Large intestine (tissue), 12 donors: ENCODE measurements at places on chromosomes 1 and 21. TPM values are rescaled to one million over a fixed set of nuclear protein-coding genes. Genes with fewer than 3 reads are reported as not detected.

Gene CA6
- polyA plus RNA-seq = not detected

Gene CLDN19
- polyA plus RNA-seq = 1.5 TPM

Gene AMY1A
- polyA plus RNA-seq = not detected

Gene VANGL2
- 18.8 TPM for polyA plus RNA-seq

Gene HAO2
- 0.91 TPM for polyA plus RNA-seq

Gene ADAMTSL4
- 15.9 TPM for polyA plus RNA-seq

Gene NCAM2
- polyA plus RNA-seq = 7.7 TPM

Gene NR5A2
- 36.5 TPM for polyA plus RNA-seq

Gene LRRC39
- polyA plus RNA-seq = 2.0 TPM

Gene LSS
- 33.3 TPM for polyA plus RNA-seq

Gene BSND
- not detected for polyA plus RNA-seq

Gene LDLRAD1
- polyA plus RNA-seq = 0.51 TPM

Gene CSMD2
- polyA plus RNA-seq = 0.36 TPM

Gene S100A1
- polyA plus RNA-seq = 2.8 TPM

Gene IL19
- polyA plus RNA-seq = not detected

Gene NUAK2
- polyA plus RNA-seq = 8.5 TPM

Gene PRRC2C
- polyA plus RNA-seq = 107 TPM

- DNase-seq = no peak
These were observed 220.1 kb downstream of the ST6GALNAC3 start for GRCh38 chr1:76294482-76295194.

DNA sequence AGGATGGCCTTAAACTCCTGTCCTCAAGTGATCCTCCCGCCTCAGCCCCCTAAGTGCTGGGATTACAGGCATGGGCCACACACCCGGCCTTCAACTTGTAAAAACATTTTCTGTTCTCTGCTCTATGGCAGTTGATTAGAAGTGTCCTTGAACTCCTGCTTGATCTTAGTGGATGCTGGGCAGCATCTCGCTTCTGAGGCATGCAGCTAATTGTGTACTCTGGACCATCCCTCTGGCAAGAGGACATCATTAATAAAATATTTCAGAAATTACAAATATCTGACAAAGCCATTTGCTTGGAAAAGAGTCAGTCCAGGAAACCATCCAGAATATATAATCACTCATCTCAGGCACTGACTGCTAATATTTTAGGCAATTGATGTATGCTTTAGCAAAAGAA lies 8.1 kb downstream of the NGF start:
- DNase-seq = no peak

GRCh38 chr1:198155253-198155652 lies 1.5 kb upstream of the NEK7 start:
- no peak for DNase-seq

- DNase-seq = no peak
These were observed 13.5 kb upstream of the PEX10 start for GRCh38 chr1:2425892-2426291.

- DNase-seq = no peak
These were observed 194.2 kb downstream of the LRRIQ3 start for GRCh38 chr1:74003806-74004205.

DNA sequence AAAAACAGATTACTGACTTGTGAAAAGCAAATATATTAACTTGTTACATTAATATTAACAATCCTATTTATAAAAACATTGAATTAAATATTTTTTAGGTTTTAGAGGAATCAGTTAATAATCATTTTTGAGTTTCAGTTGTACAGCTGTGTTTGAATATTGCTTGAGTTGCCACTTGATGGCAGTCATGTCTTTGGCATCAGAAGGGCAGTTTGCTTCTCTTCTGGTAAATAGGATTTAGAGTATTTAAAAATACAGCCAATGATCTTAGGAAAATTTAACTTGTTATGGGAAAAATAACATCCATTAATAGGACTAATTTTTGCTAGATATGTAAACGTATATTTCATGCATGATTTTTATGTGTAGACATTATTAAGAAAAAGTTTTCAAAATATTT lies 234.1 kb downstream of the NCAM2 start:
- DNase-seq = no peak

GRCh38 chr21:28310171-28310685 lies 682.4 kb downstream of the LTN1 start:
- no peak for DNase-seq

GRCh38 chr1:89363196-89363595 lies 663 bp upstream of the GBP6 start:
- DNase-seq = no peak

DNA sequence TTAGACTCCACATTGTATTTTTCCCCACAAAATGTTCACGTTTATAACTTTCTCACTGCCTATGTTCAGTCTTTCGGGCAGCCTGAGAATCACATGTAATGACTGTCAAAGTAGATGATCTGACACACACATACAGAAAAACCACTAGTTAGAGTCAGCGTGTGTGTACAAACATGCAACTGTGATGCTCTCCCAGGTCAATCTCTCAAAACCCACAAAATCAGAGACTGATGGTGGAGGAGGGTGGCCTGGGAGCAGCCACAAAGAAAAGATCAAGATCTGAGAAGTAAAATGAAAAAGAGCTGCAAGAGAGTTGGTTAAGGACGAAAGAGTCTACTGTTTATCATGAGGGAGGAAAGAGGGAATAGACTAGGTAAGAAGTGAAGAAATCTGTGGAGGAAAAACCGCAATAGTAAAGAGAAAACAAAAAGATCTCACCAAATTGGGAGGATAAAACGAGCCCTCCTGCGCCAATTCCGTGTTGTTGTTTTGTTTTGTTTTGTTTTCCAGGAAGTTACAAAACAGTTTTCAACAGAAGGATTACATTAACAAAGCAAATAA lies 2.3 kb downstream of the EGLN1 start:
- no peak for DNase-seq

DNA sequence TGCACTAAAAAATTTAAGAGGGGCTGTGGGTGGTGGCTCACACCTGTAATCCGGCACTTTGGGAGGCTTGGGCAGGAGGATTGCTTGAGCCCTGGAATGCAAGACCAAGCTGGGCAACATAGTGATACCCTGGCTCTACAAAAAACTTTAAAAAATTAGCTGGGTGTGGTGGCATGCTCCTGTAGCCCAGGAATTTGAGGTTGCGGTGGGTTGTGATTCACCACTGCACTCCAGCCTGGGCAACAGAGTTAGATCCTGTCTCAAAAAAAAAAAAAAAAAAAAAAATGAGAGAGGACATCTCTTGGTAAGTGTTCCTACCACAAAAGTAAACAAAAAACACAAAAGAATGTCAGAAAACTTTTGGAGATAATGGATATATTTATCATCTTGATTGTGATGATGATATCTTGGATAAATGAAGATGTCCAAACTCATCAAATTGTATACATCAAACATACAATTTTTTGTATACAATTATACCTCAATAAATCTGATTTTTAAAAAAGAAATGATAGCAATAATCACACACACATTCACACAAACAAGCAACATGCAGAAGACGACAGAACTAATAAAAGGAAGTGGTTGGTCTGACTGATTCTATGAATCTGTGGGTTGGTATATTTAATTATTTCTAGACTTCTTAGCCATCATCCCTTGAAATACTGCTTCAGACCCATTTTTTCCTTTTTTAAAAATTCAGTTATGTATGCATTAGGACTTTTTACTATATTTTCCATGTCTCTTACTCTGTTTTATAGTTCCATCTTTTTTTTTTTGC lies 465.9 kb downstream of the PLA2G4A start:
- no peak for DNase-seq

GRCh38 chr21:41819856-41820281 lies 53.0 kb upstream of the RIPK4 start:
- DNase-seq = no peak

DNA sequence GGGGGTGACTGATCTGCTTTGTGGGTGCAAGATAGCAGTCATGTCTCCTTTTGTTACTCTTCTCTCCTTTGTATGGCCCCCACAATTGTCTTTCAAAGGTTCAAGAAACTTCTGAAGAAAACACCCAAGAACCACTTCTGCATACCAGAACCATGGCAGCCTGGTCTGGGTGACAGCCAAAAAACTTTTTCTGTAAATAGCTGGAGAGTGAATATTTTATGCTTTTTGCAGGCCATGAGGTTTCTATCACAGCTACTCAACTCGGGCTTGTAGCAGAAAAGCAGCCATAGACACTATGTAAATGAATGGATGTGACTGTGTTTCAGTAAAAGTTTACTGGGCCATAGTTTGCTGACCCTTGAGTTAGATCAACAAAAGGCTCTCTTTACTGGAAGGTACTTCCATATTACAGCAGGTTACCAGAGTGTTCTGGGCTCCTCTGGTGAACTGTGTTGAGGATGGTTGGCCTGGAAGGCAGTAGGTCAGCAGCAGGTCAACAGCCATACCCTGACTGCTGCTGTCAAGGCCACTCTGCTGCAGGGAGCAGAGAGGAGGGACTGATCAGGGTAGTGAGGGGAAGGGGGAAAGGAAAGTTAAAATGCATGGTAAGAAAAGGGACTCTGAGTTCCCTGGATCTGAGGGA lies 116.4 kb downstream of the GDAP2 start:
- no peak for DNase-seq

DNA sequence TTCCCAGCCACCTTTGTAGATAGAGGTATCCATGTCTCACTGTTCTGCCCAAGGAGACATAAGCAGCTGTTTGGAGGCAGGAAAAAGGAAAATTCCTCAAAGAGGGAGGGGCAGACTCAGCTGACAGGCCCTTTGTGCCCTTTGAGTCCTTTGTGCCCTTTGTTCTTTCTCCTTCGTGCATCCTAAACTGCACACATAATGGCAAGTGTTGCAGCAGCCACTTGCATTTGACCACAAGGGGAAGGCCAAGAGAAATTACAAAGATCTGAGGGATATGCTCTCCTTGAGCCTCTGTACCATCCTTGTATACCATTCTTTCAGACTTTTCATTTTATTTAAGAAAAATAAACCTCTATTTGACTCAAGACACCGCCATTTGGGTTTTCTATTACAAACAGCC lies 71.8 kb upstream of the PKN2 start:
- DNase-seq = peak; percentile 90

DNA sequence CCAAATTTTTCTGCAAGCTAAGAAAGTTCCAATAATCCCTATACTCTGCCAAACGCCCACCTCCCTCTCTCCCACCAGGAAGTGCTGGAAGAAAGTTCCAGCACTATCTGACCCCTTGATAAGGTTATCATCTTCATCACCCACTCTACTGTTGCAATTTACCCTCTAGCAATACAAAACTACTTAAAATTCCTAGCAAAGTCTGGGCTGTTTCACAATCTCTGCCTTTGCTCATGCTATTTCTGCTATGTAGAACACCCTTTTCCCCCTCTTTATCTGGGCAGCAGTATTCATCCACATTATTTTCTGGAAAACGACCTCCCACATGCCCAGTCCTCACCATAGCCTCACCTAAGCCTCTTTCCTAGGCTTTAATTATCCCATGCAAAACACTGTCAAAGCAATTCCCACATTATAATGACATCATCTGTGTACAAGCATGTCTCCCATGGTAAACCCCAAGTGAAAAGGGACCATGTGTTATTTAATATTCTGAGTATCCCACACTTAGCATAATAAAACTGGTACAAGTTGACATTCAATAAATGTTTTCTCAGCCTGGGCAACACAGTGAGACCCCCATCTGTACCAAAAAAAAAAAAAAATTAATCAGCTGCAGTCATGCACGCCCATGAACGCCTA lies 12.0 kb downstream of the F11R start:
- no peak for DNase-seq

GRCh38 chr21:34320011-34320410 lies 43.8 kb upstream of the KCNE2 start:
- DNase-seq = no peak

DNA sequence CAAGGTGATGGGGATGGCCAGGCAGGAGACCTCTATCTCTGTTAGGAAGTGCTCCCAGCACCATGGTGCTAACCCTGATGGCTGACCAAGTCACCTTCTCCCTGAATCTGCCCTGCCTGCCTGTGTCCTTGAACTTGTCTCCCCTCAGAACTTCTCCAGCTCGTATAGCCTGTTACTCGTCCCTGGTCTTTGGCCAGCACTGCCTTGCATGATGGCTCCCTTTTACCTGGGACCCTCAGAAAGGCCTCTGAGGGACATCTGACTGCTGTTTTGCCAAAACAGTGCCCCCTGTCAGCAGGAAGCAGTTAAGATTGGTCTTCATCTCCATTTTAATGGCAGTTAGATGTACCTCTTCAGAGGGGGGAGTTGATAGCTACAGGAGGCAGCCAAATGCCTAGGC lies 148.3 kb downstream of the RHOU start:
- DNase-seq = no peak

DNA sequence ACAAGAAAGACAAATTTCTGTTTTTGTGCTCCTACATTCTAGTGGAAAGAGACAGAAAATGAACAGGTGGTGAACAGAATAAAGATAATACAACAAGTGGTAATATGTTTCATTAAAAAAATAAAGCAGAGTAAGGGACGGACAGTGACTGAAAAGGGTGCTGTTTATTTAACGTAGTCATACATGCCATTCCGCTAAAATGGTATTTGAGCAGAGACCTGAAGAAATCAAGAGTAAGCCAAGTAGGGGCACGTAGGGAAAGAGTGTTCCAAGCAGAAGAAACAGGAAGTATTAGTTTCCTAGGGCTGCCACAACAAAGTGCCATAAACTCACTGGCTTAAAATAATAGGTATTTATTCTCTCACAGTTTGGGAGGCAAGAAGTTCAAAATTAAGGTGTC lies 65.6 kb upstream of the KCTD3 start:
- DNase-seq = no peak

GRCh38 chr1:8902765-8903164 lies 24.3 kb upstream of the ENO1 start:
- DNase-seq = no peak

DNA sequence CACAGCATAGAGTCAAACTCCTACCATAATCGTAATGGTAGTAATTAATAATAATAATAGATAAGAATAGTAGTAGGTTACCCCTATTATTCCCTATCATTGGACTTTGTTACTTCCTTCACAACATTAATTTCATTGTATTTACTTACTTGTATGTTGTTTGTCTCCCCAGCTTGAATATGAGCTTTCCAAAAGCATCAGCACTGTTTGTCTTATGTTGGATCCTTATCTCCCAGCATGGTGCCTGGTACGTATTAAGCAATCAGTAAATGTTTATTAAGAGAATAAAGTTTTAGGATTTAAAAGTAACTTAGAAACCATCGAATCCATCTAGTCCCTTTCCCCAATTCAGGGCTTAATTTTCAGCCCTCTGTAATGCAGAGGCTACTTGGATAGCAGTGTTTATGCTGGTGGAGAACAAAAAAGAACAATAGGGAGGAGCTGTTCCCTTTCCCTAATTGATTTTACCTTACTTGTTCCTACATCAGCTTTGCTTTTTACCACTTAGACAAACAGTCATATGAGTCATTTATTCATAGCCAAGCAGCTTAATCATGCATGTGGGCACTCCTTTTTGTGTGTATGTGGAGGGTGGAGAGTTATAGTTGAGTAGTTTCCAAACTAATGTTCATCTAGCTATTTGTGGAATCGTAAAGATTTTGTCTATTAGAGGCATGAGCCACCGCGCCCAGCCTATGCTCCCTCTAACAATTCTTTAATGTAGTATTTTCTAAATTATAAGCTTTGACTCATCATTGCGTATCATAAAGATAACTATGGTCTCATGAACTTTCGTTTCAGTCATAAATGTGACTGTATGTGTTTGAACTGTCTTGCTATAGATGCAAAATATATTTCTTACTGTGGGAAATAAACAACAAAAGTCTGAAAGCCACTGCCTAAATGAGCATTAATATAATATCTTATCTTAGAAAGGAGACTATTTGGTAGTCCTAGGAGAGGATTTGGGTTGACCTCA lies 20.9 kb upstream of the DR1 start:
- no peak for DNase-seq
